ENCODE measurements at places on chromosomes 2 and 18. TPM values are rescaled to one million over a fixed set of nuclear protein-coding genes. Genes with fewer than 3 reads are reported as not detected.

The CCDC148 gene
- total RNA-seq, result 0.35 TPM

The HRH4 gene
- not detected for total RNA-seq

The SCYGR4 gene
- not detected for total RNA-seq

The TMEM163 gene
- 0.06 TPM for total RNA-seq

The IL1R1 gene
- total RNA-seq, result 41.1 TPM

The STARD6 gene
- total RNA-seq, result not detected

The ASPRV1 gene
- total RNA-seq, result 0.20 TPM

The C2orf69 gene
- total RNA-seq, result 6.6 TPM

The LYPD6B gene
- total RNA-seq, result 0.07 TPM

The NMUR1 gene
- total RNA-seq, result not detected

The TMSB10 gene
- total RNA-seq, result 9,999 TPM

The MC2R gene
- not detected for total RNA-seq

The PFN4 gene
- 1.8 TPM for total RNA-seq

The SLC30A3 gene
- 3.3 TPM for total RNA-seq

The AFF3 gene
- total RNA-seq, result 0.08 TPM

The LAMA1 gene
- 0.13 TPM for total RNA-seq

The PRKAG3 gene
- not detected for total RNA-seq

The HOXD11 gene
- total RNA-seq, result 5.4 TPM

The CTAGE1 gene
- total RNA-seq, result not detected

The ATG9A gene
- 46.8 TPM for total RNA-seq

The DSEL gene
- 0.53 TPM for total RNA-seq

The GCKR gene
- 0.13 TPM for total RNA-seq

The CNTNAP5 gene
- not detected for total RNA-seq

The ASTL gene
- not detected for total RNA-seq

The SGPP2 gene
- total RNA-seq, result 0.77 TPM

The CNRIP1 gene
- 2.3 TPM for total RNA-seq

The CAPN14 gene
- total RNA-seq, result not detected

The TDRD15 gene
- not detected for total RNA-seq

The MARCHF4 gene
- 20.0 TPM for total RNA-seq

The GPBAR1 gene
- total RNA-seq, result 0.33 TPM

The CRYBA2 gene
- total RNA-seq, result not detected

The SMAD4 gene
- total RNA-seq, result 60.2 TPM

The UGT1A4 gene
- total RNA-seq, result 0.07 TPM

All from A549 treated with dexamethasone at 1 μM for 4 hours (cell line).